ENCODE measurements at places on chromosomes 6 and 20.

- peak; percentile 42 for DNase-seq
Measured at GRCh38 chr20:32681175-32682084, 7.7 kb upstream of the C20orf203 start.

DNA sequence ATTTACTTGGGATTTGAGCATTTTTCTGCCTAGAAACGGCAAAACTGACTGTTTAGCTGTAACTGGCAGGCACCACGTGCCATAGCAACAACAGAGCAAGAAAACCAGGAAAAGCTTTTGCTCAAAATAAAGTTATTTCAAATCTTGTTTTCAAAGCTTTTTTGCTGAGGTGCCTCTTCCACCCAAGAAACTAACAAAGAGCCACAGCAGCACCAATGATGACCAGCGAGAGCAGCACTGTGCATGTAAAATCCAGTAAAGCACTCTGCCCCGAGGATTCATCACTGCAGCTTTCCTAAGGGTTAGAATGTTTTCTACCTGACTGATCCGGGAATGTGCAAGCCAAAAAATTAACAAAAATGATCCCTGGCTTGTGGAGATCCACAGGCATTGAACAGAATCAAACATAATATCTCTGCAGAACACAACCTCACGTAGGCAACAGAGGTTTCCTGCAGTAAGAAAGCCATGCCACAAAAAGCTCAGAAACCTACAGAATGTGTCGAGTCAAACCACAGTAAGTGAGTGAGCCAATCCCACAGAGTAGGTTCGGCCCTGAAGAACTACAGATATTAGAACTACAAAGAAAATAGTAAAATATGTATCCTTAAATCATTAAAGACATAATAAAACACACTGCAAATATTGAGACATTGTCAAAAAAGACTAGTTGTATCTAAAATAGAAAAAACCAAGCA, 7.4 kb upstream of the ULBP3 start:
- DNase-seq = no peak

GRCh38 chr20:50242548-50242862, 51.9 kb downstream of the CEBPB start:
- DNase-seq = no peak

DNA sequence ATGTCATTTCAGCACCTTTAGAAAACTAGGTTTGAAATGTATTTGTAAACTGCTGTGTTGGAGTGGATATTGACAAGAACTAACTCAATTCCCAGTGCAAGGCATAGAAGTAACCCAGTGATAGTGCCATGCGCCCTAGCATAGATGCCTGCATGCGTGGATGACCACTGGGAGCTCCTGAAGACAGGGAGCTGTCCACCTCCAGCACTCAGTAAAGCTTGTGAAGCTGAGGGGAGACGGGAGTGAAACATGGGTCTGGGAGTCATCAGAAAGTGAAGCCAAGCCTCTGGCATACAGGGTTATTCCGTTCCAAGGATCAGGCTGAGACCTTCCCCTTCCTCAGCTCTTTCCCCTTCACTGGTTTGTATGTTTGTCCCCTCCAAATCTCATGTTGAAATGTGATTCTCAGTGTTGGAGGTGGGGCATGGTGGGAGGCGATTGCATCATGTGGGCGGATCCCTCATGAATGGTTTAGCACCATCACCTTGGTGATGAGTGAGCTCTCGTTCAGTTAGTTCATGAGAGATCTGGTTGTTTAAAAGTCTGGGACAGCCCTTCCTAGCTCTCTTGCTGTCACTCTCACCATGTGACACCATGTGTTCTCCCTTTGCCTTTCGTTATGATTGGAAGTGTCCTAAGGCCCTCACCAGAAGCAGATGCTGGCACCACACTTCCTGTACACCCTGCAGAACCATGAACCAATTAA, 146.5 kb upstream of the FERMT1 start:
- no peak for DNase-seq

- DNase-seq = peak; percentile 23
Measured at GRCh38 chr20:38430679-38431325, 4.3 kb downstream of the SNHG17 start.

DNA sequence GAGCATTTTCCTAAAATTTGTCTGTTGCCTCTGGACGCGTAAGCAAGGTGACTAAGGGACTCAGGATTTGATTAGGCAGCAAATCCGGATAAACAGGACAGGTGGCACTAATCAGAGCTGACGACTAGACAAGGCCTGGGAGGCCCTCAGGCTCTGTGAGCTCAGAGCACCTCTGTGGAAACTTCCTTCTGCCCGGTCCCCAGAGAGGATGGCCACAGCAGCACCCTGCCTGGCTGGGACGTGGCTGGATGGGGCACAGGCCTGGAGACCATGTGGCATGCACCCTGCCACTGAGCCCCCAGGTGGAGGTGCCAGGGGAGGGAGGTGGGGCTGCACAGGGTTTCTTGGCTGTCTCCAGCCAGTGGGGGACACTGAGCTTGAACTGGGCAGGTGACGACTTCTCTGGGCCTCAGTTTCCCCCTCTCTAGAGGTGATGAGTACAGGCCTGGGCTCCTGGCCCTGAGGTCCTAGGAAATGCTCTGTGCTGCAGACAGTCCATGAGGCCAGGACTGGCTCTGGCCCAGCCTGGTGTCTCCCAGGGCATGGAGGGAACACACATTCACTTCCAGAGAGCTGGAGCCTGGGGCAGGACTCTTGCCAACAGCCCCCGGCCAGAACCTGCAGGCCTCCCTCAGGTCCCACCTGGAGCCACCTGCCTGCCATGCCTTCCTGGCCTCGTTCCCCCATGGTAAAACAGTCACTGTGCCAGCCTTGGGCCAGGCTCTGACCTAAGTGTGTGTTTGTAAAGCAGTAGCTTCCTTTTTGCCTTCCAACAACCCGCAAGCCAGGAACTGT, 39.6 kb upstream of the STX16 start:
- no peak for DNase-seq

Measured in EH (cell line).